ENCODE measurements at places on chromosomes 13 and 19.

- no peak for DNase-seq
Observed at GRCh38 chr19:56282809-56283208, 10.3 kb downstream of the EDDM13 start.

DNA sequence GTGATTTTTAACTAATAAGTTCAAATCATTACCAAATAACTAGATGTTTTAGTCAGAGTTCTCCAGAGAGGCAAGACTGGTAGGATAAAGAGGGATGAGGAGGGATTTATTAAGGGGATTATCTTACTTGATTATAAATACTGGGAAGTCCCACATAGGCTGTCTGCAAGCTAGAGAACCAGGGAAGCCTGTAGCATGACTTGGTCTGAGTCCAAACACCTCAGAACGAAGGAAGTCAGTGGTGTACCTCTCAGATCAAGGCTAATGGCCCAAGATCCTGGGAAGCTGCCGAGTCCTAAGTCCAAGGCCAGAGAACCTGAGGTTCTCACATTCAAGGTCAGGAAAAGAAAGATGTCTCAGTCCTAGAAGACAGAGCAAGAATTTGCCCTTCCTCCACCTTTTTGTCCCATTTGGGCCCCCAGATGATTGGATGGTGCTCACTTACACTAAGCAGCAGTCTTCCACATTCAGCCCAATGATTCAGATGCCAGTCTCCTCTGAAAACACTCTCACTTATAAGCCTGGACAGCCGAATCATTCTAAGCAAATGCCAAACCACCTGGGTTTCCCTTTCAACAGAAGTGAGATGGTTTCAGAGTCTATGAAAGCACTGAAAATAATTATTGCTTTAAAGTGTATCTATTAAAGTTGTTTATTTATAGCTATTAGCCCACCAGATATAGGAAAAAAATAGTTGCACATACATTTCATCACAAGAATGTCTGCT is 1599.2 kb downstream of the OLFM4 start:
- no peak for DNase-seq

GRCh38 chr13:75585153-75585552 is 35.6 kb downstream of the UCHL3 start:
- DNase-seq, result no peak

DNA sequence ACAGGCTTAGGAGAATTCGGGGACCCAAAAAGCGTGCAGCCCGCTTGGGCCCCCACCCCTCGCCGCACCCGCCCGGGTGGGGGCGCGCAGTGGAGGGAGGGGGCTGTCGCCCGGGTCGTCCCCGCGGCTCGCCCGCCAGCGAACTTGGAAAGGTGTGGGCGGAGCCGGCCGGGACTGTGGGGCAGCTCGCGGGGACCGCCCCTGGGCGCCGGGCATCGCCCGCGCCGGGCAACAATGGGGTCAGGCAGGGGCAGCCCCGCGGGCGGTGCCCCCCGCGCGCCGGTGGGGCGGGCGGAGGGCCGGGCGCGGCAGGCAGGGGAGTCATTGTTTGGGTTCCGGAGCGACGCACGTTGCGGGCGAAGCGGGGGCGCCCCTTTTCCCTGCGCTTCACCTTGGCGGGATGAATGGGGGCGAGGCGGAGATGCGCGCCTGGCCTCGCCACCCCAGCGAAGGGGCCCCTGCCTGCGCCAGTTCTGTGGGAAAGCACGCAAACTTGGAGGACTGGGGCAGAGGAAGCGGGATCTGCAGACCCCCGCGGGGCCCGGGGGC is 647 bp upstream of the KLF12 start:
- peak; percentile 35 for DNase-seq
